CD4-positive, alpha-beta T cell treated with Interleukin-6 for 4 hours (primary cell): ENCODE measurements at places on chromosomes 2 and 18.

- DNase-seq: no peak
These were observed 52.7 kb downstream of the SMAD4 start for GRCh38 chr18:51082571-51083267.

GRCh38 chr2:64587561-64587960, 63.4 kb downstream of the AFTPH start:
- no peak for DNase-seq

- DNase-seq: no peak
These were observed 911.6 kb downstream of the TDRD15 start for GRCh38 chr2:22035361-22035830.

DNA sequence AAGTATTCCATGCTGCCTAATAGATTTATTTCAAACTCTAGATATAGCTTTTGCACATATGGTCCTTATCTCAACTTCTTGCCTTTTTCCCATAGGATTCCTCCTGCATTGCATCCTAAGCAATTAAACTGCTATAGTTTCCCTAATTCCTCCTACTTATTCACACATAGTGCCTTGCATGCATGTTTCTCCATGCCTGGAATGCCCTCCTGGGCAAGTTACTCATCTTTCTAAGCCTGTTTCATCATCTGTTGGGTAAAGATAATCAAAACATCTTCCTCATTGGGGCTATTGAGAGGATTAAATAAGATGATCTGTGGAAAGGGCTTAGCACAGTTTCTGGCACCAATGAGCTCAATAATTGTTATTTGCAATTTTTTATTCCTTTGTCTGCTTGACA, 726.5 kb downstream of the SLC4A3 start:
- DNase-seq: no peak
